ENCODE measurements at places on chromosomes 4 and X. TPM values are rescaled to one million over a fixed set of nuclear protein-coding genes. Genes with fewer than 3 reads are reported as not detected.

The CT45A5 gene
- polyA plus RNA-seq = 36.4 TPM

The POLN gene
- 3.7 TPM for polyA plus RNA-seq

The ASB12 gene
- polyA plus RNA-seq = 0.37 TPM

The BTC gene
- 5.3 TPM for polyA plus RNA-seq

All from right lung (tissue), 10 donors.